ENCODE measurements at places on chromosomes 6 and 20.

DNA sequence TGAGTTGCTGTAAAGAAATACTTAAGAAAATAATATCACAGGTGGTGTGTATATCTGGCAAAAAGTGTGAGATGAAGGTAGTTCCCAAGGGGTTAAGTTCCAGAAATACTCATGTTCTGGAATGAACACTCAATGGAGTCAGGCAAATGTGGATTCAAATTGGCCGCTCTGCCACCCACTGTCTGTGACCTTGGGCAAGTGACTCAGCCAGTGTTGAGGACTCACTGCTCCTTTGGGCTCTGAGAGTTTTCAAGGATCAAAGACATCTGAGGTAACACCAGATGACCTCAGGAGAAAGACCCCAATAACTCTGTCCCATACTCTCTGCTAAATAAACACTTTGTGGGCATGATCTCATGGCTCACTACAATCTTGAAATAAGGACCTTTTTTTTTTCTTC is 59.2 kb upstream of the EYA2 start:
- no peak for DNase-seq

GRCh38 chr6:74942130-74942529 is 263.7 kb downstream of the COL12A1 start:
- no peak for DNase-seq

DNA sequence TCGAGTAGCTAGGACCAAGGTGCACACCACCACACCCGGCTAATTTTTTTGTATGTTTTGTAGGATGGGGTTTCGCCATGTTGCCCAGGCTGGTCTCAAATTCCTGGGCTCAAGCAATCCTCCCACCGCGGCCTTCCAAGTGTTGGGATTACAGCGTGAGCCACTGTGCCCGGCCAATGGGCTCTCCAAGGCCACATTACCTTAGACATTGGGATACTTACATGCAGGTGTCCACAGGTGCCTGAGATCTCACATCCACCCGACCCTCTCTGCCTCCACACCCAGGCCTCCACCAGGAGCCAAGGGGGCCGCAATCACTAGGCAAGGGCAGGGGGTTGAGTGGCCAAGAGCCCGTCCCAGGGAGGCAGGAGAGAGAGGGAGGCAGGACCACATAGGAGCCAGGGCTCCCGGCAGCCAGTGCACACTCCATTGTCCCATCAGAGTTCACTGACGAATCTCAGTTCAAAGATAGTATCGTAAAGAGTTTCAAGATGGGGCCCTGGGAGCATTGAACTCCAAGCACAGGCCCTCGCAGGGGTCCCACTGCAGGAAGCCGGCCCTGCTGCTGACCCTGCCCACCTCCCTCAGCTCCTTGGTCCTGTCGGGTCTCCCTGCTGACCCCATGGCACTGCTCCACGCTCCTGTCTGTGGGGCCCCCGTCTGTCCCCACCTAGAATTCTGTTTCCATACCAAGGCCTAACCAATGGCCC is 55.3 kb downstream of the SSR1 start:
- DNase-seq, result no peak

DNA sequence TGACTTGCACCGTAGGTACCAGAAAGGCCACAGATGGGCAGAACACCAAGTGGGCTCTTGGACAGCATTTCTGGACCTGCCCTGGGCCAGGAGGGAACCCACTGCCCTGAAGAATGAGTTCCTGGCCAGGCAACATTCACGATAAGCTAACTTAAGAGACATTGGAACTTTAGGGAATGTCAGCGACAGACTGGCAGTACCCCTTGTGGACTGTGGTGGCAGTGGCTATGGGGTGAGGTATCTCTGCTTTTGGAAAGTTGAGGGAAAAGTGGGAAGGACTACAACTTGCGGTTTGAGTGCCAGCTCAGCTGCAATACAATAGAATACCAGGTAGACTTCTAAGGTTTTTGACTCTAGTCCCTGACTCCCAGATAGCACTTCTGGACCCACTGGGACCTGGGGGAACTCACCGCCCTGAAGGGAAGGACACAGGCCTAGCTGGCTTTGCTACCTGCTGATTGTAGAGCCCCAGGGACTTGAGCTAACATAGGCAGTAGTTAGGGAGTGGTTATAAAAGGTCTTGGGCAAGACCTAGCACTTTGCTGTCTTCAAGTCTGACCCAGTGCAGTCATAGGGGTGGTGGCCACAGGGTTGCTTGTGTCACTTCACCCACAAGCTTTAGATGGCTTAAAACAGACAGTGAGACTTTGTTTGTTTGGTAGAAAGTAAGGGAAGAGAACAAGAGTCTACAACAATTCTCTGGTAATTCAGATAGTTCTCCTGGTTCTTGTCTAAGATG is 617.6 kb downstream of the COL12A1 start:
- no peak for DNase-seq

GRCh38 chr6:142746524-142746923 is 198.5 kb downstream of the HIVEP2 start:
- DNase-seq, result no peak

GRCh38 chr6:101391772-101392585 is 1.5 kb upstream of the GRIK2 start:
- DNase-seq, result no peak
